Cortex of kidney (tissue), 1 donor: ENCODE measurements at places on chromosomes 1 and 21.

DNA sequence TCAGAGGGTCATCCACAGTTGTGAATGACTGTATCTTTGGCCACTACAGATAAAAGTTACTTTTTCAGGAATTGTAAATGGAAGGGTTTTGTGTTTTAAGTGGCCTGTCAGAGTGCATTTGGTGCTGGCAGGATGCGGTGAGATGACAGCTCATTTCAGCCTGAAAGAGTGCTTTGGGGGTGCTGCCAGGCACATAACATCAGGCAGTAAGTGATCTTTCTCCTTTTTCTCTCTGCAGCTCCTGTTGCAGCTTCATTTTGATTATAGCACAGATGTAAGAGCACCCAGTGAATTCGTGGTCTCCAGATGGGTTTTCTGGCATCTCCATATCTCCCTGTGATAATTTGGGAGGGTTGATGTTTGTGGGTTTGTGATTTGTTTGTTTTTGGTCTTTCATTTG lies 14.8 kb upstream of the FAM163A start:
- DNase-seq, result no peak

- DNase-seq, result no peak
Measured at GRCh38 chr21:16388291-16388690, 658.5 kb downstream of the USP25 start.

DNA sequence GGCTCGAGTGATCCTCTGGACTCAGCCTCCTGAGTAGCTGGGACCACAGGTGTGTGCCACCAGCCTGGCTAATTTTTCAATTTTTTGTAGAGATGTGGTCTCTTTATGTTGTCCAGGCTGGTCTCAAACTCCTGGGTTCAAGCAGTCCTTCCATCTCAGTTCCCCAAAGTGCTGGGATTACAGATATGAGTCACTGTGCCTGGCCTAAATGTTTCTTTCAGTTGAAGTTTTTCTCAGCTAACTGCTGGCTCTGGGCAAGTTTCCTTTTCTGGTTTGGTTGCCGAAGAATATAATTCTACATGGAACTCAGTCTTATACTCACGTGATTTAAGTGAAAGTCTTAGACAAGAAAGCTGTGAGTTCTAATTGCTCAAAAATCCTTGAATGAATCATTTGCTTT lies 57.0 kb downstream of the SASS6 start:
- DNase-seq, result no peak

GRCh38 chr21:45892916-45893739 lies 88.4 kb upstream of the COL6A1 start:
- no peak for DNase-seq

- no peak for DNase-seq
Measured at GRCh38 chr21:30257773-30258172, 25.0 kb downstream of the KRTAP24-1 start.

GRCh38 chr1:160167056-160167455 lies 15.7 kb downstream of the ATP1A4 start:
- no peak for DNase-seq

GRCh38 chr1:58726581-58726980 lies 26.7 kb upstream of the MYSM1 start:
- DNase-seq, result no peak

DNA sequence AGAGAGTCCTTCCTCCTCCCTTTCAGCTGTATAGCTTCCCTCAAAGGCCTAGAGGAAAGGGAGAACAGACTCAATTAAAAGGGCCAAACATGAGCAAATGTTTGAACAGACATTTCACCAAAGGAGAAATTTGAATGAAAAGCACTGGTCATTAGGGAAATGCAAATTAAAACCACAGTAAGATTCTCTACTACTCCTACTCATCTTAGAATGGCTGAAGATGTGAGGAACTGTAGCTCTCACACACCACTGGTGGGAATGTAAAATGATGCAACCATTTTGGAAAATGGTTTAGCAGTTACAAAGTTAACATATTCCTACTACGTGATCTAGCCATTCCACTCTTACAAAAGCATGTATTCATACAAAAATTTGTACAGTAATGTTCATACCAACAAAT lies 253.0 kb upstream of the HOOK1 start:
- no peak for DNase-seq

DNA sequence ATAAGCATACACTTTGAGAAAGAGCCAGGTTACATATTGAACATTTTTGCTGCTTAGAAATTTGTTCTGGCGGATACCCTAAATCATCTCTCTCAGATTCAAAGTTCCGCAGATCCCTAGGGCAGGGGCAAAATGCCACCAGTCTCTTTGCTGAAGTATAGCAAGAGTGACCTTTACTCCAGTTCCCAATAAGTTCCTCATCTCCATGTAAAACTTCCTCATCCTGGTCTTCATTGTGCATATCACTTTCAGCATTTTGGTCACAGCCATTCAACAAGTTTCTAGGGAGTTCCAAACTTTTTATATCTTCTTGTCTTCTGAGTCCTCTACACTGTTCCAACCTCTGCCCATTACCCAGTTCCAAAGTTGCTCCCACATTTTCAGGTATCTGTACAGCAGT lies 23.3 kb upstream of the LYPD8 start:
- DNase-seq, result no peak

- DNase-seq, result no peak
Measured at GRCh38 chr1:188228623-188229022, 1399.9 kb downstream of the PLA2G4A start.

DNA sequence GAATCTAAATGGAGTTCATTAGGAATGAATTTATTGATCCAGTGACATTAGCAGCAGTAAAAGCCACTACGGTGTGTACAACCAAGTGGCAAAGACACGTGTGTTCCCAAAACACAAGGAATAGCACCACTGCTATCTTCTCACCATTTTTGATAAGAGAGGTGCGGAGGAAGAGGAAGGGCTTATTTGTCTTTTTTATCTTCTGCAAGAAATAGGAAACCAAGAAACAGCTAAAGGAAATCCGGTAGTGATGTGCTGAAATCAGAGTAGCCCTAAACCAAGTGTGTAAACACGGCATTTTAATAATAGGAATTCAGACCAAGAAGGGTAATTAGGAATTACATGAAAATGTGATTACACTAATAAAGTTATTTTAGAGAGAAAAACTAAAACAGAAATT lies 9.1 kb upstream of the SCYL3 start:
- no peak for DNase-seq

DNA sequence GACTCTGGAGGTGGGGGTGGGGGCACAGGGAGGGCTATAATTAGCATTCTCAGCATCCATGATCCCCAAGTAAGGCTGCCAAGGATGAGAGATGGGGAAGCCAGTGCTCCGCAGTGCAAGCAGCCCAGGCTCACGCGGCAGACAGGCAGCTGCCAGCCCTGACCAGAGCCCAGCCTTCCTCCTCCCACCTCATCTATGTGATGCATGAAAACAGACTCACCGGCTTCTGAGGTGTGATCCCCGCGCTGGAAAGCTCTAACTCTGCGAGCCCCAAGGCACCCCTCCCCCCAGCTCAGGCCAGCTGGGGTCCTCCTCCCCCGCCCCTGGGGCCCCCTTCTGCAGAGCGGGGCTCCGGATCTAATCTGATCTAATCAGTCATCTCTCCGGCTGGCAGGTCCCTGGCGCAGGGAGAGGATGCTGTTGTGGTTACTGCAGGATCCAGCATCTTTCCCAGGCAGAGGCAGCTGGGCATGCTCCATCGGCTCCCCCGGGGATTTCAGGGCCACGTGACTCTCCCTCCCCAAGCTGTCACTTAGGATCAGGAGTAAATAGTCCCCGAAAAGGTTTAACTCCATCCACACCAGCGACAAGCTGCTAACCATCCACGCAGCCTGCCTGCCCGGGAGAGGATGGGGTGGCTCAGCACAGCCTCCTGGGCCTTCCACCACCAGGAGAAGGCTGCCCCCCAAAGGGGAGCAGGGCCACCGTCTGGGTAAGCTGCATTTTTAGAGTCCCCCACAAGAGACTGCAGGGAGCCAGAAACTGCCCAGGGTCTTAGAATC lies at the start of gene PLEKHA6:
Gene PLEKHA6, minus strand, starts transcription at position 456 of the 782 bp plus-strand sequence. CDS start 86,202 bp downstream, outside the sequence.
- no peak for DNase-seq

GRCh38 chr21:40733024-40733397 lies 113.9 kb downstream of the DSCAM start:
- no peak for DNase-seq

GRCh38 chr1:29583727-29584126 lies 347.4 kb downstream of the PTPRU start:
- no peak for DNase-seq

GRCh38 chr1:183125279-183125999 lies 60.6 kb upstream of the LAMC2 start:
- no peak for DNase-seq

GRCh38 chr1:55969322-55969721 lies 610.0 kb downstream of the PLPP3 start:
- DNase-seq, result no peak

- DNase-seq, result no peak
Measured at GRCh38 chr21:18244671-18245463, at the start of gene CHODL. Gene CHODL (plus strand): TSS chr21:18244833. CDS start chr21:18245224, 391 bp downstream.

DNA sequence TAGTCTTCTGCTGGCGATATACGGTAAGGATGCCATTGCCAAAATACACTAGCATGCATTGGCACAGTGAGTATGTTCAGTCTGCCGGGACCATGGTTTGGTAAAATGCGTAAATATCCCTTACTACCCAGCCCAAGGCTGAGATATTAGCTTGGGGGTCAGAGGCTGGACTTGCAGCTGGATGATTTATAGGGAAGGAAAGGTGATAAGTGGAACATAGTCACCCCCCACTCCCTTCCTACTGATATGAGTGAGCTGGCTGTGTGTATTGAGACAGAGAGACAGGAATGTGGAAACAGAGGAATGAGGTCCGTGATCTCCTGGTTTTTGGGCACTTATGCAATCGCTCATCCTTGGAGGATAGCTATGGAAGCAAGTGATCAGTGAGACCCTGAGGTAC lies 642.8 kb downstream of the KCNT2 start:
- no peak for DNase-seq

DNA sequence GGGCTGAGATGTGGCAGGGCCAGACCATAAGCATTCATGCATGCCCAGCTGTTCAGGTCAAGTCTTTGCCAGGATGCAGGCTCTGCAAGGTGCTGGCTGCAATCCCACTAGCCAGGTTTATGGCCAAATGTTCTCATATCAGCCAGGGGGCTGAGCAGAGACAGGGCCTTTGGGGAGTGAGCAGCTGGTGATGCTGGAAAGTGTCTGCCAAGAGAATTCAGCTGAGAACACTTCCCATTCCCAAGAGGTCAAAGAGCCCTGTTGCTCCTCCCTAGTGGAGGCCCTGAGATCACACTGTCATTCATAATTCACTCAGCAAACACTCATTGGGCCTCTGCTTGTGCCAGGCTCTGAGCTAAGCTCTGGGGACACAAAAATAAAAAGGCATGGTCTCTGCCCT lies 150.3 kb downstream of the DMRTA2 start:
- DNase-seq, result no peak

DNA sequence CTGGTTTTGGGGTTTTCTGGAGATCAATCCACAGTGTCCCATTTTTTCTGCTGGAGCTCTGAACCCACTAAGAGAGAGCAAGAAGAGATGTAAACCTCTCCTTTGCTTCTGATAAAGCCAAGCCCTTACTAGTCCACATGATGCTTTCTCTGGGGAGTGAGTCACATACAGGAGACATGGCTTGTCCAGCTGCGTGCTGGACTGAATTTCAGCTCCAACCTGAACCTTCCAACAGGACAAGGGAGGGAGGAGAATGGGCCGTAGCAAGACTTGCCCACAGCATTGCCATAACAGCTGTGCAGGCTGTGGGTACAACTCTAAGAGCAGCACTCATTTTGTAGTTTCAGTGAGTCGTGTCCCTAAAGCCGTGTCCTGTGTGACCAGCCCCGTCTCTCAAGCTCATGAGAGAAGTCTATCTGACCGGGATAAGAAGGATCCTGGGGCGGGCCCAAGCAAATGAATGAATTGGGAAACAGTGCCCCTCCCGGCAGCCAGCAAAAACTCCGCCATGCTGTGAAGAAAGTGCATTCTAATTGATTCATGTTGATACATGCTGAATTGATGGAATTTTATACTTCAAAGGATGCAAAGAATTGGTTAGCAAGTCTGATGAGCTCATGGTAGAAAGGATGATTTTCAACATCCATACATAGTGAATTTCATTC lies 195.2 kb downstream of the GABPA start:
- DNase-seq, result no peak

GRCh38 chr1:119010201-119010600 lies 22.1 kb upstream of the TBX15 start:
- no peak for DNase-seq

- no peak for DNase-seq
Measured at GRCh38 chr1:56295949-56296929, 283.1 kb downstream of the PLPP3 start.

DNA sequence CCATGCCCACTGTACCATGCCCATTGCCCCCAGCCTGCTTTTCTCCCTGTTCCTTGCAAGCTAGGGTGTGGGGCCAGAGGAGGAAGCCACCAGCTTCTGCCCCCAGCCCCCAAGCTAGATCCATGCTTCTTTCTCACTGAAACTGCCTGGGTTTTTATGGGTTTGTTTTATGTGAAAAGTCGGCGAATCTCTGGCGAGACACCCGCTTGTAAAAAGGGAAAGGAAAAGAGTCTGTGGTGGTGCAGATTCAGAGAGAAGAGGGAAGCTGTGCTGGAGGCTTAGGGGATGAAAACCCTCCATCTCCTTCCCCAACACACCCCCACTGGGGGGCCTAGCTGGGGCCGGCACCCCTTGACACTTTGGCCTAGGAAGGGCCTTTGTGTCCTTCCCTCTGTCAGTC lies 26.2 kb downstream of the GRHL3 start:
- DNase-seq, result no peak

- no peak for DNase-seq
Measured at GRCh38 chr1:36475341-36475740, 7.4 kb downstream of the CSF3R start.

GRCh38 chr1:169466259-169467230 lies 19.2 kb downstream of the SLC19A2 start:
- DNase-seq, result no peak

GRCh38 chr1:2150801-2151200 lies 43.8 kb downstream of the FAAP20 start:
- DNase-seq, result no peak

GRCh38 chr1:220298470-220299205 lies 26.4 kb upstream of the RAB3GAP2 start:
- no peak for DNase-seq

- DNase-seq, result no peak
Measured at GRCh38 chr1:33142483-33143064, 39.3 kb downstream of the TRIM62 start.

GRCh38 chr21:41411449-41412089 lies 14.5 kb upstream of the MX1 start:
- DNase-seq, result no peak

GRCh38 chr1:201346337-201346939 lies 31.0 kb downstream of the TNNT2 start:
- no peak for DNase-seq

- no peak for DNase-seq
Measured at GRCh38 chr21:26918323-26919079, 48.4 kb downstream of the ADAMTS5 start.

GRCh38 chr1:239884796-239885195 lies 206.9 kb upstream of the FMN2 start:
- no peak for DNase-seq

- DNase-seq, result no peak
Measured at GRCh38 chr1:192974701-192975100, 84.5 kb downstream of the UCHL5 start.

- no peak for DNase-seq
Measured at GRCh38 chr1:104856091-104856490, 1106.4 kb downstream of the AMY1C start.
